ENCODE measurements at places on chromosomes 5 and 9.

DNA sequence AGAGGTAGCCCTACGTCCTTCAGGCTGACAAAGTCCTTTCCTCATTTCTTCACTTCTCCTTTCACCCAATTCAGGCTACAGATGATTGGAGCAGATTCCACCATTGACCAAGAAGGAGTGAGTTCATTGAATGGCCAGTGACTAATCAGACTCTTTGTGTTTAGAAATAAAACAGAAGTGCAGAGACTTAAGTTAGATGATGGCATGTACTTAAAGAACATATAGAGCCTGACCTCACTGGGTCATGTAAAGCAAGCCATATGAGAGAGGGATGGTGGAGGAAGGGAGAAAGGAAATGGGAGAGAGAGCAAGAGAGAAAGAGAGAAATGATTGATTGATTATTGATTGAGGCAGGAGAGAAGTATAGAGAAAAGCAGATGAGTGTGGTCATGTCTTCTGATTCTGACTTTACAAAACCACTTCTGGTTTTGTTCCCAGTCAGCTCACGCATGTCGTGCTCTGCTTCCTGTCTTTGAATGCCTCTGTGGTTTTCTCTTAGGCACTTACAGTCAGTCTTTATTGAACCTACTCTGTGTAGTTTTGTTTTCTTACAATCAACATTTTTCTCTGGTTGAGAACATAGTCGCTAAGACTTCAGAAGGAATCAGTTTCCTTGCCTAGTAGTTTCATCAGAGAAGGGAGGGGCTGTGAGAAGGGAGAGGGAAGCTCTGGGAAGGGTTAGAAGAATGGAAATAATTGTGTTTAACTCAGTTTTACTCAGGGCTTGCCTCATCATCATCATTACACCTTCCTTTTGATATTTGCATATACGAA is 149.2 kb upstream of the KLF9 start:
- no peak for DNase-seq

DNA sequence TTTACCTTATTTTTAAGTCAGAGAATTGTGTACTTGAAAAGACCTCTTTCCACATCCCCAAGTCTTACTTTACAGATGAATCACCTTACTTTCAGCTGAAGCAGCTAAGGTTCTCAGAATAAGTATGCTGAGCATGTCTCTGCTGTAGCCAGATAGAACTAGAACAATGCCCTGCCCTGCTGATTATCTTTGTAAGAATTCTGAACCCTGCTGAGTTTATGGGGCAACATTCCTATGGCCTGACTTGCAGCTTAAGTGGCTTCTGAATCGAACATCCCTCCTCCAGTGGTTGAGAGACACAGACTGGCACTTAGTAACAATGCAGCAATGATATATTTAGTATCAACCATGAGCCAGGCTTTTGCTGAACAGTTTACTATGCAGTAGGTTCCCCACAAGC is 592.0 kb upstream of the WWC1 start:
- DNase-seq = no peak

DNA sequence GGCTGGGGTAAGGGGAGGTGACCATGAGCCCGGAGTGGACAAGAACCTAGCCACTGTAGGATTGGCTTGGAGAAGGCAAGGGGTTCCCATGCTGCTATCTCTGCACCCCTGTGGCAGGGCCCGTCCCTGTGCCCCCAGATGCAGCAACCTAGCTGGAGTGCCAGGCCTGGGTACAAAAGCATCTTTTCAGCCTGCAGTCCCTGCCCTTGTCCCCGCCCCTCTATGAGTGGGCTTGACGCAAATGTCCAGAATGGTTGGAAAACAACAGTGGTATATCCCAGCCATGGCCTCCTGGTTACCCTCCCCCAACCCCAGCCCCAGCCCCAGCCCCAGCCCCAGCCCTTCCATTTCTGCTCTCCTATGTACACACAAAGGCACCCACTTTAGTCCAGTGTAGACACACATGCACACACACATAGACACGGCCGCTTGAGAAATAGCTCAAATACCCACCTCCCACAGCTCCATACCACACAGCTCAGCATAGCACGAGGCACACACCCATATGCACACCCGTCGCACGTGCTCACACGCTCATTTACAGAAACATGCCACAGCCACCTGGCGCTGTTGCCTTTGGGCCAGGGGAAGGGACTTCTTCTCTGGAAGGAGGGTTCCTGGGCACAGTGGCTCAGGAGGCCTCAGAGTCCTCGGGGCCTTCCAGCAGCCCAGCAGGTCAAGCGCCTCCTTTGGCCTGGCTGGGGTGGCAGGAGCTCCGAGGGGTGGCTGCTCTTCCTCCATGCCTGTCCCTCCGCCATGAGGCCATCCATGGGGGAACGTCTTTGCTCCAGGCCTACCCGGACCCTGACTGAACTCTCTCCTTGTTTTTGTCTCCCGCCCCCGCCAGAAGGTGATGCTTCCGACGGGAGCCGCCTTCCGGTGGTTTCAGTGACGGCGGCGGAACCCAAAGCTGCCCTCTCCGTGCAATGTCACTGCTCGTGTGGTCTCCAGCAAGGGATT is 34.1 kb downstream of the CXXC5 start:
- no peak for DNase-seq

GRCh38 chr5:36576721-36577120 is 29.7 kb upstream of the SLC1A3 start:
- DNase-seq = no peak

GRCh38 chr9:130453487-130453886 is 8.7 kb downstream of the ASS1 start:
- DNase-seq = no peak

- no peak for DNase-seq
Observed at GRCh38 chr9:117013440-117013995, 326.4 kb downstream of the TRIM32 start.

DNA sequence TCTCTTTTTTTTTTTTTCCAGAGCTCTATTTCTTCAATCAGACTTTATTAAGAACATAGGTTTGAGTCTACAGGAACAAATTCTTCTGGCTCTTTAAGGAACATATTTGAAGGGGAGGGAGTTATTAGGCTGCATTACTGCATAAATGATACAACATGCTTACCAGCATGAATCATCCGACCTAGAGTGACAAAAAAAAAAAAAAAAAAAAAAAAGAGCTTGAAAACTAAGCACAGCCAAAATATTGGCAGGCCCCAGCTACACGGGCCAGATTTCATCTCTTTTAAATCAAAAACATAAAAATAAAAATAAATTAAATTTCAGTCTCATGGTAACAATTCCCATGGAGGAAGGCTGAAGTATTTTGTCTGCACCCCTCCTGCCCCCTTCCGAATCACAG is 26.3 kb downstream of the MSX2 start:
- DNase-seq = no peak

DNA sequence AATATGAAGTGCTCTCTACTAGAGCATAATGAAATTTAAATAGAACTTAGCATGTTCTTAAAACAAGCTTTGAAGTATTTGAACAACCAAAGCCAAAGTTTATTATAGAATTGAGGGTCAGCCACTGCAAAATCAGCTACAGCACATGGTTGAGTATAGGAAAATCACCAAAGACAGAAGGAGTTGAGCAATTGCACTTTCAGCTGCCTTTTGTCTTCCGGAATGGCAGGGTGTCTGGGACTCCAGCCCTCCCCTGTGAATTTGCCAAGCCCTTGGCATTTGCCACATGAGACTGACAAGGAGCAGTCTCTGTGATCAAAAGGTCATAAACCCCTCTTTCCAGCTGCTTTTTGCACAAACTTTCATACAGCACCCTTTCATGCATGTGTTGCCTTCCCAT is 8.5 kb upstream of the LURAP1L start:
- DNase-seq = no peak

DNA sequence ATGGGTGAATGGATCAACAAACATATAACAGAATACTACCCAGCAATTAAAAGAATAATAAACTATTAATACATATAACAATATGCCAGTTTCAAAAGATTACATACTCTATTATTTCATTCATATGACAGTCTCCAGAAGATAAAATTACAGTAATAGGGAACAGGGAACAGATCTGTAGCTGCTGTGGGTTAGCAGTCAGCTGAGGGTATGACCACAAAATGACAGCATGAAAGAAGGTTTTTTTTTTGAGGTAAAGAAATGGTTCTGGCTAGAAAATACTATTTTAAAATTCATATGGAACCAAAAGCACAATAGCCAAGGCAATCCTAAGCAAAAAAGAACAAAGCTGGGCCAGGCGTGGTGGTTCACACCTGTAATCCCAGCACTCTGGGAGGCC is 73.0 kb upstream of the NR5A1 start:
- DNase-seq = no peak

All from T-helper 9 cell (primary cell).